ENCODE measurements at places on chromosomes 11 and 22.

DNA sequence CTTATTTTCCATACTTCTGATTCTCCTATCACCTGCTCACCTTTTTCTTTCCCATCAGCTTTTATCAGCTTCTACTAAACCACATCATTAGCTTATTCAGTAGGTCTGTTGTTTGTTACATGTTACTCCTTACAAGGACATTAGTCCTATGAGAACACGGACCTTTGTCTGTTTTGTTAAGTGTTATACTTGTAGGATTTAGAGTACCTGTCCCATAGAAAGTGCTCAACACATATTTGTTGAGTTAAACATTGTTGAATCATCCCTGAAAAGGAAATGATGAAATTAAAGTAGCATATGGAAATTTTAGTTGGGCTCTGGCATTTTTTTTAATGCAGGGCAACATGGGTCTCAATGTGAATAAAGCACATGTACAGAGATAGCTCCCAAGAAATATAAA, 222.1 kb upstream of the CARD18 start:
- no peak for DNase-seq

DNA sequence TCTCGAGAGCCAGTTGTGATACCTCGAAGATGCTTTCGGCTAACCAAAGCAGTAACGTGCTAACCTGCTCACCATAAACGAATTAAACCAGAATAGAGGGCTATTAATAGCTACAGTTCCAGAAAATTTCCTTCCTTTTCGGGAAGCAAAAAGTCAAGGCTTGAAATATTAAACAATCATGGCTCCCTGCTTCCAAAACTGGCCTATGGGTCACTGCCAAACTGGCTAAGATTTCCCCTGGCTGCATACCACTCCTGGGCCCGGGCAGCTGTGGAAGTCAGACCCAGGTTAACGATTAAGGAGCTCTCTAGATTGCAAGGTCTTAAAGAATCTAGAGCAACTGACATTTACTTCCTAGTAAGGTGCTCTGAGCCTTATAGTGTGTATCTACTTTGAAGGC, 1.7 kb downstream of the AMOTL1 start:
- DNase-seq = no peak

GRCh38 chr11:10503221-10503620, 37.8 kb downstream of the RNF141 start:
- DNase-seq = no peak

GRCh38 chr11:128367573-128367972, 219.8 kb downstream of the ETS1 start:
- DNase-seq = no peak

- no peak for DNase-seq
These were observed 903.7 kb downstream of the BRD1 start for GRCh38 chr22:48923996-48924395.

DNA sequence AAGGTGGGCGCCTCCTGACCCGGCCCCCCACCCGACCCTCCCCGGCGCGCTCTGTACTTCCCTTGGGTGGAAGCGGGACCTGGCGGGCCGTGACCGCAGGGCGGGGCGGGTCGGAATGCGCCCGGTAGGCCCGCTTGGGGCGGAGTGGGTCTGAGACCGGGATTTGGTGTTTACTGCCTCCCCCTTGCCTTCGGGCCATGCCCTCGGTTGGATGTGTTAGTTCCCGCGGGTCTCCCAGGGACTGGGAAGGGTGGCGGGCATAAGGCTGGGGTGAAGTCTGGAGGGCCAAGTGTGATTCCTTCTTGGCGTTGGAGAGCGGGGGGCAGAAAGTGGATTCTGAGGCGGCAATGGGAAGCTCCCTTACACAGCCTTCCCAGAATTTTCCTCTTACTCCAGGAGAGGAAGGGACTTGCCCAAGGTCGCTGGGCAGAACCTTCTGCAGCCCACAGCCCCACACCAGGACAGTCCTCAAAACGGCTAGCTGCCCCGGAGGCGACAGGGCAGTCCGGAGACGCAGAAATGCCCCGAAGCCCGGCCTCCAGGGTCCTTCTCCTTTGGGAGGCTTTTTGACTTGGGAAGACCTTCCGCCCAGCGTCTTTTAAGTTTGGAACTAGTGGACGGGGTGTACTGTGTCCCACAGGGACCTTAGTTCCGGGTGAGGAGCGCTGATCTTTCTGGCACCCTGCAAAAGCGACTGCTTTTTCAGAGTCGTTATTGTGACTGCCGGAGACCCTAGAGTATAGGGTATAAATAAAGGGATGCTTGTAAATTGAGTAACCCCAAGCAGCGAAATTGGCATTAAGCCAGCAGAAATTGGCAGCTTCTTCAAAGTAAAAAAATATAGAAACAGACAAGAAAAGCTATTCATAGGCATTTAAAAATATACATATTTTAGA, 647 bp downstream of the SWAP70 start:
- peak; percentile 74 for DNase-seq

DNA sequence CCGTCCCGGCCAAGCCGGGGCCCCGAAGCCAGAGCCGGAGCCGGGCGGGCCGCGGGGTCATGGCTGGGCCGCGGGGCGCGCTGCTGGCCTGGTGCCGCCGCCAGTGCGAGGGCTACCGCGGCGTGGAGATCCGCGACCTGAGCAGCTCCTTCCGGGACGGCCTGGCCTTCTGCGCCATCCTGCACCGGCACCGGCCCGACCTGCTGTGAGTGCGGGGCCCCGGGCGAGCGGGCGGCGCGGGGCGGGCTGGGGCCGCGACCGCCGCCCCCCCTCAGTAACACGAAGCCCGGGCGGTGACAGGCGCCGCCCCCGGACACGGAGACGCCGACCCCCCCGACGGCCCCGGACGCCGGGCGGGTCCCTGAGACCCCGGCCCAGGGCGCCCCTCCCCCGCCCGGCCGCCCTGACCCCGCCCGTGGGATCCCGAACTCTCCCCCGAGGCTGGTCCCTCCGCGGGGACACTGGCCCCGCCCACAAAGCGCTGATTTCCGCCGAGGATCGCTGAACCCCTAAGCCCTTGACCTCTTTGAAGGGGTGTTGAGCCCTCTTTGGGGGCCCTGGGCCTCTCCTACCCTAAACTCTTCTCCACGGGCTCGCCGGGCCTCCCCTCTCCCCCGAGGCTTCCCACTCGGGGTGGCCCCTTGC, 389 bp downstream of the MICALL1 start:
- no peak for DNase-seq

DNA sequence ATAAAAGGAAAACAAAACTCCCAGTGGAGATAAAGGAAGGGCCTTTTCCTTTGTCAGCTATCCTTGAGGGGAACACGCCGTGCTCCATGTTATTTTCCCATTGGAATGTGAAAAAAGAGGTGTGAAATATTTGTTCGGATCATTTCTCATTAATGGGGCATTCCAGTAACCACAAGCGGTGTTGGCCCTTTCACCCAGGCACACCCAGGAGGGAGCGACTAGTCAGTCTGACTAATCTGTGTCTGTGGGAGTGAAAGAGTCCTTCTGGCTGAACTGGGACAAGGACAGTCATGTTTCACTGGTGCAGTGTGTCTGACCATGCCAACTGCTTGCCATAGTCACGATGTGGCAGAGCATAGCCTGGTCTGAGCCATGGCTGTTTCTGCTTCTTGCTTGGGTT, 13.0 kb upstream of the MYEOV start:
- DNase-seq = no peak

- no peak for DNase-seq
These were observed 21.7 kb upstream of the TNRC6B start for GRCh38 chr22:40156001-40156516.

GRCh38 chr11:111194860-111195568, 50.5 kb upstream of the POU2AF2 start:
- DNase-seq = no peak

DNA sequence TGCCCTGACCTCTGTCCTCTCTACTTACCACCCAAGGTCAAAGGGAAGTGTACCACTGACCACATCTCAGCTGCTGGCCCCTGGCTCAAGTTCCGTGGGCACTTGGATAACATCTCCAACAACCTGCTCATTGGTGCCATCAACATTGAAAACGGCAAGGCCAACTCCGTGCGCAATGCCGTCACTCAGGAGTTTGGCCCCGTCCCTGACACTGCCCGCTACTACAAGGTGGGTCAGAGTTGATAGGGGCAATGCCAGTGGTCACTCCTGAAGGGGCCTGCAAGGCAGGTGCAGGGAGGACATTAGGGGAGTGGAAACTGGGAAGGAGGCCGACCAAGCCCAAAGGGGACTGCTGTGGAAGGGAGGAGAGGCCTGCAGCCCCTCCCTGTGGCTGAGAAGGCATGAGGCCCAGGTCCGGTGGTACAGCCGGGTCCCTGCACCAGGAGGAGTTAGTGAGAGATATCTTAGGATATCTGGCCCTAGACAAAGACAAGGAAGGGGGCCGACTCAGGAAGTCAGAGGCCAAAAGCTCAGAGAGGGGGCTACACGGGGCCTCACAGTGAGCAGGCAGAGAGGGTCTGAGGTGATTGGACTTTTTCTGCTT, 17.9 kb downstream of the POLR3H start:
- DNase-seq = no peak

- DNase-seq = no peak
These were observed 37.3 kb downstream of the OSBPL5 start for GRCh38 chr11:3127706-3128355.

DNA sequence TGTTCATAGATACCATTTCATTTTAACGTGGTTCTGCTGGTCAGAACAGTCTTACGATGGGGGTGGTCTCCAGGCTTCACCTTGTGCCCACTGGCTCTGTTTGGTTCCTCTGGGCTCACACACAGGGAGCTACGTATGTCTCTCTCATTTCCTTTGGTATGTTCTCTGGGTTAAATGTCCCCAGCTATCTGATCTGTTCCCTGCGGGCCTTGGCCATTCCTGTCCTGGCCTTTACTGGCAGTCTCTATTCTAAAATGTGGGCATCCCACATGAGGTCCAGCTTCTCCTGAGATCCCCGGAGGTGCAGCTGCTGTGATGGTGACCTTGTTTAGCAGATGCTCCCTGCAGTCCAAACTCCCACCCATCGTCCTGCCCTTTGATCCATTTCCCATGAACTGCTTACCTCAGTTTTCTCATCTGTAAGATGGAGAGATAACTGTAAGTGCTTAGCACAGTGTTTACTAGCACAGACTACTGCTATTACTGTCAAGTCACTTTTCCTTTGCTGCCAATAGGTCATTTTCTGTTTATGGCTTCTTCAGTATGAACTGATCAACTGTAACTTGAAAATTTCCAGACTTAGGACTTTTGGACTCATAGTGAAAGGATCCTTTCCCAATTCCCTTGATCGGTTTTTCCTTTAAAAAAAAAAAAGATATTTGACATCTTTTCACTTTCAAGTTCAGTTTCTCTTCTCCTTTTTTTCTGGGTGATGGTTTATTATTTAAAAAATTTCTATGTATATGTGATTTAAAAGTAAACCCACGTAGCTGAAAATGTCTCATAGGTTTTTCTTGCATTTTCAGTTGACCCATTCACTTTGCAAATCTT, 92.9 kb downstream of the PTPRJ start:
- DNase-seq = no peak

DNA sequence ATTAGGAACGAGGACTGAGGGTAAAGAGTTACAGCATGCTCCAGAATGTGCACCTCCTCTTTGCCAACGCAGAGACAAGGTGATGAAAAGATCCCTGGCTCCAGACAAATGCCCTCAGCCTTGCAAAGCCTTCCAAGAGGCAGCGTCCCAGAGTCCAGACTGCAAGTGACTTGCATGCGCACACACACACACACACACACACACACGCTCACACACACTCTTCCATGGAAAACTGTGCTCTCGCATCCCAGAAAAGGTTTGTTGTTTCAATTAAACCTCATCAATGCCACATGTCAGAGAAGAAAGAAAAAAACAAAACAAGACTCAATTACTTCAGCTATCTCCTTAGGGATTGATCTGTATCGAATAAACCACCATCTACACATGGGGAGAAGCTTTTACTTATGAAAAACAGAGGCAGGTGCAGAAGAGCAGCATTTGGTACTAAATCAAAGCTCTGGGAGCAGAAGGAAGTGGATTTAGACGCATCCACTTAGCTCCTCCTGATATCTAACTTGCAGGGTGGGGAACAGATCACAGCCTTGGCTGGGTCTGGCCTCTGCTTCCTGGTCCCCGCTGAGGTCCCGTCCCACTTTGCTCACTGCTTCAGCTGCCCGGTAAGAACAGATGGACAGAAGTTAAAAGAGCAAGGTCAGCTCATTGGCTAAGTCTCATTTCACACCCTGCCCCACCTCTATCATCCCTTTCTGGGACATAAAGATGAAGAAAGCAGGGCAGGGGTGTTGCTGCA, 249.8 kb upstream of the BLID start:
- DNase-seq = no peak

DNA sequence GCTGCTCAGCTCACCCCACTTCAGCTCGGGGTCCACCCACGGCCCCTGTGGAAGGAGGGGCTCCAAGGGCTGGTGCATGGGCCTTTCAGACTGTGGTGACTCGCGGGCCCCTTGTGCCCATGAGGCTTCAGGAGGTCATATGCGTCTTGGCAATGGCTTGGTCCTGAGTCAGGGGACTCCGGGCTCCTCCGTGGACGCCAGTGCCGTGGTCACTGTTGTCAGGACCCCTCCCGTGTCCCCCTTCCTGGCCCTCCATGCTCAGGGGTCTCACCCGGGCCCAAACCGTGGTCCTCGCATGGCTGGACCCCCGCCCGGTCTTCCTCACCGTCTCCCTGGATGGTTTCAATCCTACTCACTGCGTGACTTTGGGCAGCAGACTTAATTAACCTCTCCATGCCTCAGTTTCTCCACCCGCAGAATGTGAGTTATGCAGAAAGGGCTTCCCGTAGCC, 436.4 kb downstream of the TBC1D22A start:
- DNase-seq = no peak

DNA sequence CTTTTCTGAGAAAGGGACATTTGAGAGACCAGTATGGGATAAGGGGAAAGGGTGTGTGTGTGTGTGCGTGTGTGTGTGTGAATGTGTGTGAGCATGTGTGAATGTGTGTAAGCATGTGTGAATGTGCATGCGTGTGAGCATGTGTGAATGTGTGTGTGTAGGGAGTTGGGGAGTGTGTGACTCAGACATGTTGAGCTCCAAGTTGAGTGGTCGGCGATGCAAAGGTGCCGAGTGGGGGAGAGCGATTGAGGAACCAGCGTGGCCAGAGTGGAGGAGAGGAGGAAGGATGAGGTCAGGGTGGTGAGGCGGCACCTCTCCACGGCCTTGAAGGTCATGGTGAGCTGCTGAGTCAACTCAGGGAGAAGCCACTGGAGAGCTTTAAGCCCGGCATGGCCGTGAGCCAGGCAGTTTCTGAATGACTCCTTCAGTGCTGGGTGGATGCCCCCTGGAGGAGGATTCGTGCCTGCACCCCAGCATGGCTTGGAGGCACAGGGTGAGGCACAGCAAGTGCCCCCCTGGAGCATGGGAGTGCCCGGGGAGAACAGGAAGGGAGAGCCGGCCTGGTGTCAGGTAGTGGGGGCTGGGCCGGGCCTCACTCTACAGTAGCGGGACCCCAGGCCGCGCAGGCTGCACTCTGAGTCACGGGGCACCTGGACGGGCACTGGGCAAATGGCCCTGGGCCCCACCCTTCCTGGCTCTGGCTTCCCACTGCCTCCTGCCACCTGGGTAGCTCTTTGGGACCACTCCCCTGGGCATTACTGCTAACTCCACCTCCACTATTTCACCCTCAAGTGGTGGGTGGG, 8.2 kb upstream of the CCDC88B start:
- DNase-seq = no peak

GRCh38 chr11:67292671-67293070, 3.6 kb downstream of the ANKRD13D start:
- no peak for DNase-seq
